Foreskin fibroblast (primary cell): ENCODE measurements at places on chromosomes 1 and 21.

GRCh38 chr21:43892984-43893535, 28.0 kb downstream of the AGPAT3 start:
- DNase-seq, result no peak

DNA sequence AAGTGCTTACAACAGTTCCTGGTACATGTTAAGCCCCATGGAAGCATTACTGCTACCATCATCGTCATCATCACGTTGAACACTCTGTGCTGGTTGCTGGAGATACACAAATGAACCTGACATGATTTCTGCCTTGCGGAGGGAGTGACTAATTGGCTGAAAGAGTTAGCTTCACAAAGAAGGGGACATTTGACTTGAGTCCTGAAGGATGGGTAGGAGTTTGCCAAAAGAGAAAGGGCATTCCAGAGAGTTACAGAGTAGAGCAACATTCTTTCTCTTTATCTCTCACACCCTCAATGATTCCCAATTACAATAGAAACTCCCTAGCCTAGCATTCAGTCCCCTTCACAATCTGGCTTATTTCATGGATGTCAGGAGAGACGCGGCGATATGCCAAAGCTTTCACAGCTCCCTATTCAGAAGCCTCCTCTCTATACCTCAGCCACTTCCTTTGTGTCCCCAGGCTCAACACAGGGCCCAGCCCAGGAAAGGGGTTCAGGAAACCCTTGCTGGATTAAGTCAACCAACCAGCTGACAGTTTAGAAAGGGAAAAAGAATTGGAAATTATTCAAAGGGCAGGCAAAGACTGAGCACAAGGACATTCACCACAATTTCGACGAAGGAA, 38.0 kb downstream of the SLC1A7 start:
- DNase-seq, result no peak

DNA sequence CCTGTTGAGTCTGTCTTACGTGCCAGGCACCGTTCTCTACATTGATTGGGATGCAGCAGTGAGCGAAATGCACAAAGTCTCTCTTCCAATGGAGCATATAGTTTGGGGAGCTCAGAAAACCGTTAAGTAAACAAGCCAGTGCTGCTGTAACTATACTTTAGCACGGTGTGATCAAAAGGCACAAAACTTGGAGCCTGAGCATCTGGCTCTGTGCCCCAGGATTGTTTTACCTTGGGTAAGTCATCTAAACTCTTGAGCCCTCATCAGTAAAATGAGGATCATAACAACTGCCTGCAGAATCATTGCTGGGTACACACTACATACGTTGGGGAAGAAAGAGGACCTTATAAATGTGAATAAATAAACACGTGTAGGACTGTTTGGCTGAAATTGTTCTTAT, 1.8 kb downstream of the HHIPL2 start:
- peak; percentile 11 for DNase-seq

DNA sequence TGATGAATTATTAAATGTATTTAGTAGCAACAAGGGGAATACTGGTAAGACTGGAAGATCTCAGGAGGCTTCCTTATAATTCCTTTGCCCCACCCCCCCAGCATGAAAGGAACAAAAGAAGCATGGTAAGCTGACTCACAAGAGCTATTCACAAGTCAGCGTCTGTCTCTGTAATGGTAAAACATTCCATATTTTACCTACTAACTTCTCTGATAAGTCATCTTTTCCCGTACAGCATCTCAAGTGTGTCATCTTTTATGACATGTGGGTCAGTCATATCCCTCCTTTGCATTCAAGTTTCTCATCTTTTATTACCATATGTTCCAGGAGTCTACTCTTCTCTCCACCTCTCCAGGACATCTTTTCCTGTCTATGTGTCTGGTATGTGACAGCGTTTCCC, 241.3 kb downstream of the PLA2G4A start:
- no peak for DNase-seq

- no peak for DNase-seq
Measured at GRCh38 chr1:205496661-205497060, 7.8 kb upstream of the CDK18 start.

GRCh38 chr1:84721152-84721551, 30.9 kb upstream of the SSX2IP start:
- peak; percentile 81 for DNase-seq

- DNase-seq, result no peak
Measured at GRCh38 chr1:70383483-70383882, 27.6 kb upstream of the CTH start.

- DNase-seq, result no peak
Measured at GRCh38 chr1:161432091-161432490, 64.4 kb upstream of the CFAP126 start.

DNA sequence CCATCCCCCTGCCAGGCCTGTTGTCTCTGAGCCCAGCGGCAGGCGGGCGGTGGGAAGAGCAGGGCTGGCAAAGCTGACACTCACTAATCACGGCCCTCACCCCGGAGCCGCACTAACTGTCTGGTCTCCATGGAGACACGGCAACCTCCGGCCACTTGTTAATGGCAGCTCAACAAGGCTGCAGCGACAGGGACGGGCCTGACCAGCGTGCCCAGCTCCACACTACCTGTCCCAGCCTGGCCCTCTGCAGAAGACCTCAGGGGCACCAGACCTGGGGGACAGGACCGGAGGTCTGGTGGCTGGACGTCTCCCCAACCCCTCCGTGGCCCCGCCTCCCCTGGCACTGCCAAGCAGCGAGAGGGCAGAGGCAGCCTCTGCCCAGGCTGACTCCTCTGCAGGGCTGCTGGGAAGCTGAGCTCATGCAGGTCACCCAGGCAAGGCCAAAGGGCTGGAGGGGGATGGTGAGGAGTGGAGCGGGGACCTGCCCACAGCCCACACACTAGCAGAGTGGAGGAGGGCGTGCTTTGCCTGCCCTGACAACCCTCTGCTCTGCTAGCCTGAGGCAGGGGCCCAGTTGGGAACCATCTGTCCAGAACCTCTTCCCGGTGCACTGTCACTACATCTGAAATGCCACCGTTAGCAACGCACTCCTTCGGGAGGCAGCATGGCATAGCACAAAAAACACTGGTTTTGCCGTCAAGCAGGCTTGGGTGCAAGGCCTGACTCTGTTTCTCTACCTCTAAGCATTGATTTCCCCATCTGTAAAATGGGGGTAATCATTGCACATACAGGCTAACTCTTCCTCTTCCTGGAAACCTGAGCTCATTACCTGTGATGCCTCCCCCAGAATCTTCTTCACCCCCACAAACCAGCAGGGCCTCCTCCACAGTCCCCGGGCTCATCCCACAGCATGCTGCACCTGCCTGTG, 29.6 kb upstream of the WASF2 start:
- no peak for DNase-seq

- peak; percentile 81 for DNase-seq
Measured at GRCh38 chr1:27045973-27046558, 33.4 kb upstream of the TENT5B start.
